ENCODE measurements at places on chromosomes 16 and 17. TPM values are rescaled to one million over a fixed set of nuclear protein-coding genes. Genes with fewer than 3 reads are reported as not detected.

The BAIAP3 gene
- total RNA-seq = 5.4 TPM

DNA sequence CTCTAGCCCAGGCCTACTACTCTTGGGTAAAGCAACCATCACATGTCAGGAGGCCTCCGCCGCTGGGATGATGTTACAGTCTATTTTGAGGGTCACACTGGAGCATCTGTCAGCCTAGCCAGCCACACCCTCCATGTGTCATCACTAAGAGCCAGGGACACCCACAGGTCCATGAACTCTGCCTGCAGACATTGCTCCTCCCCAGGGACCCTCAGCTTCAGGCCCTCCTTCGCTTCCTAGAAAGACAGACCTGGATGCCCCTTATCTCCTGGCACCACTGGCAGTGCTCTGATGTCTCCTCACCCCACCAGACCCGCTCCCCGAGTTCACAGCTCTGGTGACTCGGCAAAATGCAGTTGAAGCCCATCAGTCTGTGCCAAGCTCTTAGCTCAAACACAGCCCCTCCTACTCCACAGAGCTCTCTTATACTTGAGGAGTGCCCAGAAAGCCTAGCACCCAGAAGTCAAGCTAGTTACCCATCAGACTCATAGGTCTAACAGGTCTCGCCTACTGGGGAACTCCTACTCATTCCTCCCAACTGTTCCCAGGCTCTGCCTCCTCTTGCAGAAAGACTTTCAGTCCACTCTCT is 5.9 kb downstream of the RANBP10 start:
- DNase-seq = peak; percentile 28

GRCh38 chr16:84700446-84701300 is 873 bp downstream of the USP10 start:
- no peak for DNase-seq

DNA sequence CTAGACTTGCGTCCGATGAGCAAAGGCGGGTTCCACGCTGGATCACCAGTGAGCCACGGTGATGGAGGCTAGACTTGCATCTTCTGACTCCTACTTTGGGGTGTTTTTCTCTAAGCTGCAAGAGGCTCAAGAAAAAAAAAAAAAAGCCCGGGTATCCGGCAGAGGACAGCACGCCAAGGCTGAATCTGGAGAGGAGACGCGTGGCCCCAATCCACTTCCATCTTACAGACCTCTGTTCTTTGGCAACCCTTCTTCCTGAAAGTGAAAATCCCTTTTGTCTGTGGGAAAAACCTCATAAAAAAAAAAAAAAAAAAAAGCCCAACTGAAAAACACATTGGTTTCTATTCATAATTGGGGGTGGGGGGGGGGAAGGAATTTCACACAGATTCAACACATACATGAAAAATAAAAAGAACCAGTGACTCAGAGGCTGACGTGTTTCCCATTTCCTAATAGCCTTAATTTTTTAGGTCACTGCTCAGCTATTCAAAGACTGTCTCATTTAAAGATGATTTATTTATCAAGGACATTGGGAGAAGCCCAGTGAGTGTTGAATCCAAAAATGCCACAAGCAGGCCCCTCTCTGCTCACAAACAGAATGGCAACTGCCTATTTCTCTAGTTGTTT is 258.3 kb downstream of the FOXL1 start:
- no peak for DNase-seq

DNA sequence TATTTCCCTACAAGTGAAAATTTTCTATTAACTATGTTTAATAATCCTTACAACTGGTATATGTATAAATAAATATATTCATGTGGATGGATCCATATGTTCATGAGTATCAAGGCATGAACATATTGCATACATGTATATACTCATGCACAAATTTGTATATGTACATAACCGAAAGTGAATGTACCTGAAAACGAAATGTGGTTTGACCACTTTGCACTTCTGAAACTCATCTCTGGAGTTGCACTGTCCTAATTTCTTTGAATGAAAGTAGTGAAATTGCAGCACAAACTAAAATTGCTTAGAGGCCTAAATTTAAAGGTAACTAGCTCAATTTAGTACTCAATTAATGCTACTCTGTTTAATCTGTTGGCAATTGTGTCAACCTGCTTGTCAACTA is 27.4 kb upstream of the GNAO1 start:
- no peak for DNase-seq

GRCh38 chr16:66229651-66230050 is 136.8 kb upstream of the CDH5 start:
- no peak for DNase-seq
